ENCODE measurements at places on chromosomes 12 and 14.

DNA sequence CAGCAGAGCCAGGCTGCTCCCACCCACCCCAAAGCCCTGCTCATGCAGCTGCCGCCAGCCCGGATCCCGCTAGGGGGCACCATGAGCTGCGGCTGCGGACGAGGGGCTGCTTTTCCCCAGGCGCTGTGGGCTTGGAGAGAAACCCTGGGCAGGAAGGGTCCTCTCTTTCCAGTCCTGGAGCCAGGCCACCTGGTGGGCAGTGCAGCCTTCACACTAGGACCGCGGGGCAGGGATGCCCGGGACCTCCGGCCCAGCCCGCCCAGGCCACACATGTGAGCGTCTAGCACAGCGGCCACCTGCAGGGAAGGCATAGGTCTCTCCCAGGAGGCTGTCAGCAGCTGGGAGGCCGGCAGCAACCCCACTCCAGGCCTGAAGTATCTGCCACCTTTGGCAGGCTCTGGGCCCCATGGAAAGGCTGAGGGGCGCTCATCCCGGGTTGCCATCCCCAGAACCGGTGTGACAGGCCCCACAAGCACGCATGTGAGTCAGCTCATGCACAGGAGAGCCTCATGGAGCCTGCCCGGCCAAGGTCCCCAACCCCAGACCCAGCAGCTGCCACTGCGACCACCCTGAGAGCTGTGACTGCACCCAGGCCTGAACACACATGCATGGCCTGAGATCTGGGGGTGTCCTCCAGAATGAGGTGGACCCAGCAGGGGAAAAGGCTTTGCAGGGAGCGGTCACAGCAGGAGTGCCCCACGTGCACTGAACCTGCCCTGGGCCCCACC is 280.0 kb upstream of the RTL1 start:
- DNase-seq, result no peak

GRCh38 chr12:64998371-64999147 is 122.5 kb downstream of the WIF1 start:
- no peak for DNase-seq

DNA sequence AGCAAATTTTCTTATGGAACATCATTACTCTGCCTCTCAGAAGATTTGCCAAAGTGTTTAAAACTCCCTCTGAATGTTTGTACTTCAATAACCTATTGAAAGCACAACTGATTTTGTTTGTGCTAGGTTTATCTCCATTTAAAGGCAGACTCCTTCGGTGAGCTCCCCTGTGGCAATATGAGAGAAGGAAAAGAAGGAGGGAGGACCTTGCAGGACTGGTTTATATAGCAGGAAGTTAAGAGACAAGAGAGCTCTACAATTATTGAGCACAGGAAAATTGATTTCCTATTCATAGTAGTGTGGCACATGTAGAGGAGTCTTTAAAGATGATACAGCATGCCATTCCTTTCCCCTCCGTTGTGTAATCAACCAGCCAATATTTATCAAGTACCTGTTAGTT is 75.5 kb downstream of the PDE3A start:
- DNase-seq, result no peak

DNA sequence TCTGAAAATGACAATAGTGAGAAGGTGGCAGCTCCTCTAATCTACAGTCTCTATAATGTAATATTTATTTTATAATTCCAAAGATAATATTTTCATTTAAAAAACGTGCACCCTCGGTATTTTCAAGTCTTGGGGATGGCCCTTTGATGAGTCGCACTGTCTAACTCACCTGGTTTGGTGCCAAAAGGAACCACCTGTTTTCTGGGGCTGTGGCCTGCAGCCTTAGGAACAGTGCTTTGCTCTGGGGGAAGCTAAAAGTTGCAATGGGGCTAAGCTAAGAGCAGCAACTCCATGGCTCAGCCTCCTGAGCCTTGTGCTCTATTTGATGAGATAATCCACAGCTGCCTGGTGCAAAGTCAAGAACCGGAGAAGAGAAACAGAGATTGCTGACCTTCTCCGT is 6.4 kb upstream of the ENDOU start:
- no peak for DNase-seq

DNA sequence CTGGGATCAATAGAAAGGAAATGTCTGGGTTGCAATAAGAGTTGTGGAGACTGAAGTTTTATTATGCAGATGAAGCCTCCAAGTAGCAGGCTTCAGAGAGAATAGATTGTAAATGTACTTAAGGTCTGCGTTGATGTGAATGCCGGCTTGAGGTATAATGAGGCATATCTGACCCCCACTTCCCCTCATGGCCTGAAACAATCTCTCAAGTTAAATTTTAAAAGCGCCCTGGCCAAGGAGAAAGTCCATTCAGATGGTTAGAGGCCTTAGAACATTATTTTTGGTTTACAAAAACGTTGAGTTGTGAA is 28.3 kb upstream of the HIGD1C start:
- no peak for DNase-seq

All from effector memory CD8-positive, alpha-beta T cell (primary cell).